ENCODE measurements at places on chromosomes 7 and 10.
A peak's percentile ranks its signal among the peaks of the same experiment; 100 is the strongest.

DNA sequence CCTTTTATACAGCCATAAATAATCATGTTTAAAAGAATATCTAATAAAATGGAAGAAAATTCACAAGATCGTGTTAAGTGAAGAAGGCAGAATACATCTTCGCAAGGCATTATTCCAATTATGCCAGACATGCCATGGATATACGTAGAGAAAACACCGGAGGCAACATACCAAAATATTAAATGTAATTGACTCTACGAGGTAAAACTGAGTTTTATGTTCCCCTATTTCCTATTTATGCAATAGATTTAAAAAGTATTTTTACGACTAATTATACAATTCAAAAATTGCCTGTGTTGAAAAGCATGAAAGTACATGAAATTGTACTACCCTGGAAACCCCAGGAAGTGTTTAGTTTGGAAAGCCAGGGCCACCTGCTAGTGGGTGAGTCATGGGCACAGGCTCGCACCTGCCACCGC, 936 bp upstream of the REPIN1 start:
- DNase-seq = no peak

DNA sequence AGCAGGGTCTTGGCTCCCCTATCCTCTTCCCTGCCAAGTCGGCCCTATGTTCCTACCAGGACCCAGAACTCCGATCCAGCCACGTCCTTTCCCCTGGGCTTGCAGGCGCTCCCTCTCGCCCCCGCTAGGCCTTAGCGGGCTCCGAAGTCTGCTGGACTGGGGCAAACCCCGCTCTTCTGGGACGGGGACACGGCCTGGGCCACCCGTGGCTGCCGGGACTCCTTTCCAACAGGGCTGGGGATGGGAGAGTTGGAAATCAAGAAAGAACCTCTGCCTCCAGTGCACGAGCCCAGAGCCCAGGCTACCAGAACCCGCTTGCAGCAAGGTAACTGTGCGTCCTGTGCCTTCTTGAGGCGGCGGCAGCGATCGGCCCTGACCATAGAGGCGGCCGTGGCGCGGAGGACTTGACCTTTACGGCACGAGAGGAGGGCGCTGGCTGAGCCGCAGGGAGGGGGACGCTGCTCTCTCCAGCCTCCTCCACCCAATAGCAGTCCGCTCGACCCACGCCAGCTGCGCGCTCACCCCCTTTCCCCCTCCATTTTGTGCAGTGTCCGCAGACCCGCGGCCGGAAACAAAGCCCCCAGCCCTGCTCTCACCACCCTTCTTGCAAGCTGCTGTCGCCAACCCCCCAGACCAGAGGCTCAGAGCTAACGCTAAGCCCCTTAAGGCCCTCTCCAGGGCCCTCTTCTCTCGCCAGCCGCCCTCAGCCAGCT, 7.0 kb upstream of the HOXA11 start:
- DNase-seq = no peak

DNA sequence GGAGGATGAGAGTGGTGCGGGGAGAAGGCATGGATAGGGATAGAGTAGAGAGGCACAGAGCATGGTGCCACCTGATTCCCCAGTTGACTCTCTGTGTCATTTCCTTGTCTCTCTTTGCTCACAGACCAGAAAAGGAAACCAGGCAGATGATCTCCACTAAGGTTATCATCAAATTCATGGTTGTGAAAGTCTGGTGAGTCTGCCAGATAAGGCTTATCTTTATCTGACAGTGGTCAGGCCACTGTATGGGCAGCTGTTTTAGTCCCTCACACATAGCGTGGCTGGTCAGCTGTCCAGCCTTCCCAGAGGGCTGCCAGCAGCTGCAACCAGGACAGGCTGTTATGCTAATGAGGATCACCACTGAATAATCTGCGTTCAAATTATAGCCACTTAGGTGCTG, 99.0 kb downstream of the ADRA2A start:
- DNase-seq = no peak

GRCh38 chr10:95785942-95786669, 30.1 kb downstream of the ENTPD1 start:
- no peak for DNase-seq

DNA sequence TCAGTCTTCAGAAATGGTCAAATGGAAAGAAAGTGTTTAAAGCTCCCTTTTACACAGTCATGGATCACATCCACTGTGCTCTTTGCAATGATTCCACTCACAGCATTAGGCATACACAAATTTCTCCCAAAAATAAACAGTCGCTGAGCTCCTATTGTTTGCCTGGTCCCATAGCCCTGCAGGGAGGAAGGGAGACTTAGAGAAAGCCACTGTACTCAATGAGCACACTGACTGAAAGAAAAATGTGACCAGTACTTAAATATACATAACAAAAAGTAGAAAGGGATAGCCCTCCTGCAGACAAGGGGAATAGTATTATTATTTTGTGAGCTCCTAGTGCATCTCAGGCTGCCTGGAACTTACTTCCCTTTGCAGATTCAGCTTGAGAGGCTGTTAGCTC, 853.2 kb downstream of the GRID1 start:
- no peak for DNase-seq

GRCh38 chr7:137962875-137963507, 38.9 kb downstream of the CREB3L2 start:
- no peak for DNase-seq

DNA sequence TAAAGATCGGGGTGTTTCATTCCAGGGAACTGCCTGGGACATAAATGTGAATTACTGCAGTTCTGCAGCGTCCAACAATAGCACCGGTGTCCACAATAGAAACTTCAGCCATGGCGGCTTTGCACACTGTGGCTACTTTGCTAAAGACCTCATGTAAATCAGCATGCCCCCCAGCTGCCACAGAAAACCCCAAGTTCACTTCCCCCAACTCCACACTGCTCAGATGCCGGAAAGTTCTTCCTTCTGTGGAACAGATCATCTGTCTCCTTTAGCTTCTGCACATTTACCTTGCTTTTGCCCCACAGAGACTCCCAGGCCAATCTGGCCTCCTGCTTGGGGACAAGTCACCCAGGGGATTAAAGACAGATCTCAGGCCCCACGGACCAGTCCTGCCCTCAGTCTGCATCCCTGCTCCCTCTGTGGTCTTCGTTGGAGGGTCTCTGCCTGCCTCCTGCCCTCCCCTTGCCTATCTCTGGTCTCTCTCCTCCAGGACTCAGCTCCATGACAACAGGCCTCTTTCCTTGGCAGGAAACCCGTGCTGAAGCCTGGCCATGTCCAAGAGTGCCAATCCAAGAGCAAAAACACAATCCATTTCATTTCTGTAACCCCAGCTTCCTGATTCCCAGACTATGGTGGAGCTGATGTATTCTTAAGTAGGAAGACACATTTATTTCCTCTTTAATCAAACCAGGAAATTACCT, 403.2 kb downstream of the RPS24 start:
- no peak for DNase-seq

- DNase-seq = no peak
Measured at GRCh38 chr7:158143196-158144120, 444.2 kb downstream of the PTPRN2 start.

DNA sequence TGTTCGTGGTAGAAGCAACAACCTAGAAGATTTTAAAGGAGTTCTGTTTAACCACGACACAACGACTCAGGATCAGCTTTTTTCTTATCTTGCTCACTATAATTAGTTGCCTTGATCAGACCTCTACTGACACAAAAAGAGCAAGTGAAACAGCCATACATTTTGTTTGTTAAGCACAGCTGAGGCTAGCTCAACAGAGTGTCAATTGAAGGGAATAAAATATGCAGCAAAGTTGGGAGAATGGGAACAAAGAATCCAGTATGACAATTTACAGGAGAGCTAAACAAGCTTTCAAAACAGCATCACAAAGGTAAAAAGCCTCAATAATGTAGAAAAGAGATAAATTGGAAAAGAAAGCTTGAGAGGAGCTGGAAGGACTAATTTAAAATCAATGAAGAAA, 40.5 kb upstream of the HERPUD2 start:
- DNase-seq = no peak

DNA sequence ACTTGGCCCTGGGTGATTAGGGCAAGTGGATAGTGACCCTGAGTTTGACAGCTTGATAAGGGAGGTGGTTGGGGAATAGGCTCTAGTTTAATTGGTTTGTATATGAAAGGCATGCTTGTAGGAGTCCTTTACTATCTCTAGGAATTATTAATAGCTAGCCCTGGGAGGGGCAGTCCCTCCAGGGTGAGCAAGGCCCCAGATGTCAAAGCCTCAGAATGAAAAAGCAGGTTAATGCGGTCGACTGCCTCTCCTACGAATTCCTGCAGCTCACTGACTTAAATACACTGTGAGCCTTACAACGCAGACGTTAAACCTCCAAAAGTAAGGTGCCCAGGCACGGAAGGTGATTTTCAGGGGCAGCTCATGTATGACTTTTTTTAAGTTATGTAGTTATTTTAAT, 5.2 kb upstream of the BTBD16 start:
- DNase-seq = no peak

DNA sequence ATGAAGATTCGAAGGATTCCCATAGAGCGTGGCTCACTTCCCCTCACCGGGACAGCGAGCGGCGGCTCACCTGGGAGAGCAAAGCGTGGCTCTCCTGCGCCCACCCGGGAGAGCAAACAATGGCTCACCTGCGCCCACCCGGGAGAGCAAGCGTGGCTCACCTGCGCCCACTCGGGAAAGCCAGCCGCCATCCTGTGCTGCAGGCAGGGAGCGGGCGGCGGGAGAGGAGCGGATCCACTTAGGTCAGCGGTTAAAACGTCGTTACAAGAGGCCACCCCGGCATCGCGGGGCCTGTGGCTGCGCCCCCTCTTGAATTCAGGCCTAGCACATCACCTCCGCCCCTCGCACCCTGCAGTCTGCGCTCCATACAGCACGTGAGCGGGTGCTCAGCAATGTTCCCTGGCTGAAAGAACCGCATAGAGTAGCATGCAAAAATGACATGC, 461 bp upstream of the FIGNL1 start:
- no peak for DNase-seq

GRCh38 chr7:92824901-92825480, 11.4 kb downstream of the CDK6 start:
- no peak for DNase-seq

- no peak for DNase-seq
Measured at GRCh38 chr10:86597306-86597705, 57.0 kb upstream of the OPN4 start.

DNA sequence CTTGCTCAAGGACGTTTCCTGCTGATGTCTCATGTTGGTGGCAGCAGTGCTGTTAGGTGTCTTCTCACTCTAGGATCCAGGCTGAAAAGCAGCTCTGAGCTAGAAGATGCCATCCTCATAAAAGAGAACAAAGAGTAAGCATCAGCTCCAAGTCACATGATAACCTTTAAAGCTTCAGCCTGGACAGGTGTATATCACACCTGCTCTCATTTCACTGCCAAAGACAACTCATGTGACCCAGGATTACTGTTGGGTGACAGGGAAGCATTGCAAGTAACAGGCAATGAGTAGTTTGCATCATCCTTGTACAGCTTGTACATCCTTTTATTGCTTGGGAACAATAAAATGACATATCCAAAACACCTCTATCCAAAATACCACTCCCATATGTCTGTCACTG, 423.4 kb upstream of the DPP6 start:
- DNase-seq = no peak

- DNase-seq = no peak
Measured at GRCh38 chr10:128573281-128573845, 447.1 kb upstream of the MKI67 start.

GRCh38 chr7:115019882-115020605, 98.2 kb downstream of the MDFIC start:
- no peak for DNase-seq

DNA sequence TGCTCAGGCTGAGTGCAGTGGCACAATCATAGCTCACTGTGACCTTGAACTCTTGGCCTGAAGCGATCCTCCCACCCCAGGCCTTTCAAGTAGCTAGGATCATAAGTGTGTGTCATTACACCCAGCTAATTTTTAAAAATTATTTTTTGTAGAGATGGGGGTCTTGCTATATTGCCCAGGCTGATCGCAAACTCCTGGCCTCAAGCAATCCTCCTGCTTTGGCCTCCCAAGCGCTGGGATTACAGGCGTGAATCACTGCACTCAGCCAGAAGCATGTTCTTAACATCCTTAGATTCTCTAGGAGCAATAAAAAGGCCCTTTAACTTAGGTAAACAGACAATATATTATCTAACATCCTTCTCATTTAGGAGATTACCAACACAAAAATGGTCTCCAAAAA, 38.3 kb upstream of the EFCAB10 start:
- no peak for DNase-seq

- DNase-seq = no peak
Measured at GRCh38 chr10:84801156-84801555, 472.8 kb downstream of the CCSER2 start.

DNA sequence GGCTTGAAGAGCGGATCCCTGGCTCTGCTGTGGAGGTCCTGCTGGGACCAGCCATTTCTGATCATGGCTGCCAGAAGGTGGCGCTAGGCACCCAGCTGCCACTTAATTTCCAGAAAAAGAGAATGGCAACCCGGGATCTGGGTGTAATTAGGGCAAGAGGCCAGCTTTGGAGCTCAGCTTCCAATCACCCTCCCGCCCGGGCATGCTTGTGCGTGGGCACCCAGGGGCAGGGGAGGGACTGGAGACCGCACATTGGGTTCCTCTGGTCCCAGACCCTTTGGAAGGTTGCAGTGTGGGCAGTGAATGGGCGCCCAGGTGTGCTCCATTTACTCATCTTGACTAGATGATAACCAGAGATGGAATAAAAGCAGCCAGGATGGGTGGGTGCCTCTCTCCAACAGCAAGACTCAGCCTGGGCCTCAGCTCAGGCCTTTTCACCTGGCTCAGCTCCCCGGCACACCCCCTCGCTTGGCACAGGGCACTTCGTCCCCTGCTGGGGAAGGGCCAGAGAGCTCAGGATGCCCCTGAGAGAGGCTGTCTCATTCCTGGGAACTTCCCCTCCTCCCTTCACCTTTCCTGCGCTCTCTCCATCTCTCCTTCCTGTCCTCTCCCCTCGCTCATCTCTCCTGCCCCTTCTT, 14.7 kb downstream of the FAM241B start:
- peak; percentile 28 for DNase-seq

DNA sequence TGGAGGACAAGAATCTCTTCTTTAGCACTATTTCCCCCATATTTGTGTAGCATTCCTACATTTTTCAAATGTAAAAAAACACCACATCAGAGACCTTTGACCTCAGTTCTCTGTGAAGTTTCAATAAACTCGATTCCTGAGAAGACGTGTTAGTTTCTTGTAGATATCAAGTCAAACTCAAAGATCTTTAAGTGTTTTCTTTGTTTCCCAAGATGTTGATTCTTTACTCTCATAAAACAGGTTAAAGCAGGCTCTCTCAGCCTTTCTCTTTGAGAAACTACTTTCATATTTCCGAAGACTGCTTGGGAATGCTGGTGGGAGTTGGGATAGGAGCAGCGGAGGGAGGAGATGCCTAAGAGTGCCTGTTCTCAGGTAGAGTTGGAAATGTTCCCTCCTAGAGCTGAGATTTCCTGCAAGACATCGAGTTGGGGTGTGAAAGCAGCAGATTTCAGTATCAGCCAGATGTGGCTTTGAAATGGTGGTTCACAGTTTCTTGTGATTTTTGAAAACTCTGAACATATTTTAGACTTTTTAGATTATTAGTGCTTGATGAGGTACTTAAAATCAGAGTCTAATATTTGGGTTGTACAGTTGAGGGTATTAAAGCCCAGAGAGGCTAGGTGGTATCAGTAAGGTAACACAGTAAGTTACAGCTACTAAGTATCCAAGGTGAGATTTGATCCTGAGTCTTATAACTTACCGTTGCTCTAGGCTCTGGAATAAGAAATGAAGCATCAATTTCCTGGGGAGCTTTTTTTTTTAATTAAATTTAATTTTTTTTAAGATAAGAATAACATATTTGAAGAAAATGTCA, 13.9 kb downstream of the ADK start:
- DNase-seq = no peak

All from stimulated activated CD4-positive, alpha-beta T cell treated with anti-CD3 and anti-CD28 coated beads, Interleukin-12 subunit alpha, Interleukin-12 subunit beta, amount 100 ng/mL, for 4 hours (primary cell).